ENCODE measurements at places on chromosomes 5 and 9.

DNA sequence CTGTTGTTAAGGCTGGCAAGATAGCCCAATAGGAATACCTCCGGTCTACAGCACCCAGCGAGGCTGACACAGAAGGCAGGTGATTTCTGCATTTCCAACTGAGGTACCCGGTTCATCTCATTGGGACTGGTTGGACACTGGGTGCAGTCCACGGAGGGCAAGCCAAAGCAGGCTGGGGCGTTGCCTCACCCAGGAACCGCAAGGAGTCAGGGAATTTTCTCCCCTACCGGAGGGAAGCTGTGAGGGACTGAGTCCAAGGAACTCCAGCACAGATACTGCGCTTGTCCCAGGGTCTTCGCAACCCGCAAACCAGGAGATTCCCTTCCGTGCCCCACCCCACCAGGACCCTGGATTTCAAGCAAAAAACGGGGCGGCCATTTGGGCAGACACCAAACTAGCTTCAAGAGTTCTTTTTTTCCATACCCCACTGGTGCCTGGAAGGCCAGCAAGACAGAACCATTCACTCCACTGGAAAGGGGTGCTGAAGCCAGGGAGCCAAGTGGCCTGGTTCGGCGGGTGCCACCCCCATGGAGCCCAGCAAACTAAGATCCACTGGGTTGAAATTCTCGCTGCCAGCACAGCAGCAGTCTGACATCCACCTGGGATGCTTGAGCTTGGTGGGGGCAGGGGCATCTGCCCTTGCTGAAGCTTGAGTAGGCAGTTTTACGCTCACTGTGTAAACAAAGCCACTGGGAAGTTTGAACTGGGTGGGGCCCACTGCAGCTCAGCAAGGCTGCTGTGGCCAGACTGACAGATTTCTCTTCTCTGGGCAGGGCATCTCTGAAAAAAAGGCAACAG is 647.2 kb downstream of the BNC2 start:
- no peak for DNase-seq

GRCh38 chr5:89267788-89268187 is 384.8 kb upstream of the MEF2C start:
- no peak for DNase-seq

DNA sequence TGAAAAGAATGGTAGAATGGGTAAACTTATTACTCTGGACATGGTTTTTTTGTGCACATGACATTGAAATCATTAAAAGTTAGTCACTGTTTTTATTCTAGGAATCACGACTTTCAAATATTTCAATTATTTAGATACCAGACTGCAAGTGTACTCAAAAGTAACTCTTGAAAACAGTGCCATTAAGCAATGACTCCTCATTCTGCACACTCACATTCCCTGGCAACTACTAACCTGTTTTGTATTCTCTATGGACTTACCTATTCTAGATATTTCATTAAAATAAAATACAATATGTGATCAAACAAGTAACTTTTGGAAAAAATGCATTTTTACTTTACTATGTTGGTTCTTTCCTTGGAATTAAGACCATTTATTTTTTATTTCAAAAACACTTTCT is 607.0 kb downstream of the PDE4D start:
- DNase-seq = no peak

- DNase-seq = peak; percentile 54
These were observed 15.3 kb downstream of the MYMK start for GRCh38 chr9:133509179-133510083.

GRCh38 chr9:97863314-97863713 is 10.3 kb downstream of the FOXE1 start:
- no peak for DNase-seq

- no peak for DNase-seq
These were observed 1342.4 kb upstream of the DMAC1 start for GRCh38 chr9:9142001-9142400.

DNA sequence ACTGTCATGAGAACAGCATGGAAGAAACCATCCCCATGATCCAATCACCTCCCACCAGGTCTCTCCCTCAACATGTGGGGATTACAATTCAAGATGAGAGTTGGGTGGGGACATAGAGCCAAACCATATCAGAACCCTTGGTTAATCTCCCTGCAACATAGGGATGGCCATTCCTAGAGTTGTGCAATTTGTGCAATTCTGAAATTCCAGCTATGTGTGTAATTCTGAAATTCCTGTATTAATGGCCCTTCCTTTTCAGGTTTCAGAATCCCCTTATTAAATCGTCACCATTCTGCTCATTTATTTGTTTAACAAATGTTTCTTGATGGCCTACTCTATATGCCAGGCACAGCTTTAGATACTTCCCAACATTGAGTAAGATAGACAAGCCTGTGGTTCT is 282.6 kb downstream of the SMARCA2 start:
- no peak for DNase-seq

DNA sequence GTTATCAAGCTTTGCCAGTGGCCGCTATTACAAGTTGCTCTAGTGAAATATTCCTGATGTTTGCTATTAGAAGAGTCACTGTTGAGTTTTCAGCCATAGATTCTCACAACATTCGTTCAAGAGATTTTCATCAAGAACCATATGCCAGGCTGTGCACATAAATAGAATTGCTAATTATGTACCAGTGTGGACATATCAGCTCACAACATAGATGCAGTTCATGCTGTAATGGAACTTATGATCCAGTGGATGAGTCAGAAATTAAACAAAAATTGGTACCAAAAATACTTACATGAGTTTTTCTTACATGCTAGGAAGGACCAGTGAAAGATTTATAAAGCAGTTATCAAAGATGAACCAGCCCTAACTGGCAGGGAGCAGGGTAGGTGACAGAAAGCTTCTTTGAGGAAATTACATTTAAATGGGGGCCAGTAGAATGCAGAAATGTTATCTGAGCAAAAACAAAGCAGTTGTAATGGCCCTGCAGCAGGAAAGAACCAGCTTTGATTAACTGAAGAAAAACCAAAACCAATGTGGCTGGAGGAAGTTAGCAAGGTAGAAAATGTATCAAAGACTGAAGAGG is 404.2 kb downstream of the DNAH5 start:
- DNase-seq = no peak

GRCh38 chr5:146564007-146564762 is 48.2 kb upstream of the GPR151 start:
- no peak for DNase-seq

DNA sequence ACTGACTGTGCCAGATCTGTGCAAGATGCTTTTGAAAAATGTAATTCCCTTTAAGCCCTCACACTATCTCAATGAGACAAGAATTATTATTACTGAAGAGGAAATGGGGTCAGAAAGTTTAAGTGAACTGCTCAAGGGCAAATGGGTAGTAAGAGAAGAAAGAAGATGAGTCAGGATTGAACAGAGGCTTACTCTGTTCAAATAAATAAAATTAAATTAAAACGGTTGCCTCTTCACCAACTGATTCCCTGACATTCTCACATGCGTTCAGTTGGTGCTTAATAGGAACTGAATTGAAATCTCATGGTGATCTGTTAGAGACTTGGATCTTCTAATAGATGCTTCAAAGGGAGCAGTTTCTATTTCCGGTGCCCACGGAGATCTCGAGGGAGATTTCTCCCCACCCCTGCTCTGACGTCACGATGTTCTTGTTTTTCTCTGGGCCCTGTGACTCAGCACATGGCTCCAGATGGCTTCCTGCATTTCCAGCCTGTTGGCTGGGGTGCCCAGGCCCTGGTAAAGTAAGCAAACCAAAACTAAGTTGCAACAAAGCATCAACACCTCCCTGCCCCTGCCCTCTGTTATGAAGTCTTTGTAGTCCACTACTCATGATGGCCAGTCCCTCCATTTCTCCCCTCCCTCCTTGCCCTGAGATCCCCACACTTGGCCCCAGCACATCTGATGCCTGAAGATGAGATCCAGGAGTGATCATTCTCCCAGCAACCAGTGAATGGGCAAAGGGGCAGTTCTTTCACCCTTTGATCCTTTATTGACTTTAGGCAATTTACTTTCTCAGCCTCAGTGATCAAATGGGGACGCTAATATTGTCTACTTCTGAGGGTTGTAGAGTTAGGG is 106.1 kb upstream of the CPEB4 start:
- peak; percentile 68 for DNase-seq

DNA sequence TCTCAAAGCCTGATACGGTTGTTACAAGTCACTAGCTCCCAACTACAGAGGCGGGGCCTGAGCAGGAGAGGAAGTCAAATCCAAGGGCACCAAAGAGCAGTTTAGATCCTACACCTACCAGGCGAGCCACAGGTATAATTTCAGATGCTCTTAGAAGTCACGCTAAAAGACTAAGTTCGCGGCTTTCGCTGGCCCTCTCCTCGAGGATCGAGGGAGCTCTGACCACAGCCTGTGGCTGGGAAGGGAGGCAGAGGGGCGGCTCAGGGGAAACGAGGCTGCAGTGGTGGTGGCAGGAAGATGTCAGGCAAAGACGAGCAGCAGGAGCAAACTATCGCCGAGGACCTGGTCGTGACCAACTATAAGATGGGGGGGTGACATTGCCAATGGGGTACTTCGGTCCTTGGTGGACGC is 48.6 kb downstream of the SEMA4D start:
- DNase-seq = no peak

DNA sequence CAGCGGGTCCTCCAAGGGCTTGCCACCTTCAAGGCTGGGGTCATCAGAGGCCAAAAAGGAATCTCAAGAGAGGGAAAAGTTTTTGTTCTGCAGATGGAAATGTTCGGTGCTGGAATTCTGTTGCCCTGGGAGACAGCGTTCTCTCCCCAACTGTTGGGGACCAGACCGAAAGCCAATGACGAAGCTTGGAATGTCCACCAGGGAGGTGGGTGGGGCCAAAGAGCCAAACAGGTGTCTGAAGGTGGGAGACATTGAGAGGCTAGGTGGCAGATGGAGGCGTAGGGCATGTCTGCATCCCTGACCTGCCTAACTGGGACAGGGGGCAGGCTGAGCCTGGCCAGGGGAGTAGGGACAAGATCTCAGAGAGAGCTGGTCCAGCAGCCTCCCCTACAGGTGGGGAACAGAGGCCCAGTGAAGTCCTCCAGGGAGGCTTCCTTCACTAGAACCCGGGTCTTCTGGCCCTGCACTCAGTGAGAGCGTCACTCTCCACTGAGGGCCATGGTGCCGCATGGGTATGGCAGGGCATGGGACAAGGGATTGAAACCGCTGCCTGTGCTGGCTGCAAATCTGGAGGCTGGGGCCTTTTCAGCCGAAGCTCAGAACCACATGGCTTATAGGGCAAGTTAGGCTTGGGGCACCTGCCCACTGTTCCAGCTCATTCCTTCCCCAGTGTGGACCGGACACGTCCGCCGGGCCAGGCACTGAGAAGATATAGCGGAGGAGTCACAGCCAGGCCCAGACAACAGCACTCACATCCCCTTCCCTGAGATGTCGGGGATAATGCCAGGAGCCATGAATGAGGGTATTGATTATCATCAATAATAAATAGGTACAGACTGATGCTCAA is 5.0 kb upstream of the FAM78A start:
- DNase-seq = no peak

- DNase-seq = no peak
These were observed 138.8 kb upstream of the COL5A1 start for GRCh38 chr9:134502809-134503211.

DNA sequence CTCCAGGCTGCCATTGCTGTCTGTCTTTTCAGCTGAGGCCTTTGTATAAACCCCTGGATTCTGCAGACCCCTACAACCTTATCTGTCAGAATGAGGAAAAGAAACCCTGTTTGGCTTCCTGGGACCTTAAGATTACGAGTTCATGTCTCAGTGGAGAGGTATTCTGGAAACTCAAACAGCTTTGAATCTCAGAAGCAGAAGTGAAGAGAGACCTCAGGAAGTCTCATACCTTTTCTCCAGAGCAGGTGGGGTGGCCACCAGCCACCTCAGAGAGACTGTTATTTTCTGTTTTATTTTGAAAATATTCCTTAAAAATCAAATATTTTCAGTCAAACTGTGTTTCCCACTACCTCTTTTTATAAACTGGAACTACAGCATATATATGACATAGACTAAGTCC is 457.5 kb downstream of the TMEM232 start:
- DNase-seq = no peak

All from CD4-positive, alpha-beta T cell treated with Interleukin-6 at 100 ng/mL for 8 hours (primary cell).